Activated naive CD4-positive, alpha-beta T cell treated with Interleukin-2 at 50 U/mL for 16 hours (primary cell): ENCODE measurements at places on chromosomes 5 and 9.

DNA sequence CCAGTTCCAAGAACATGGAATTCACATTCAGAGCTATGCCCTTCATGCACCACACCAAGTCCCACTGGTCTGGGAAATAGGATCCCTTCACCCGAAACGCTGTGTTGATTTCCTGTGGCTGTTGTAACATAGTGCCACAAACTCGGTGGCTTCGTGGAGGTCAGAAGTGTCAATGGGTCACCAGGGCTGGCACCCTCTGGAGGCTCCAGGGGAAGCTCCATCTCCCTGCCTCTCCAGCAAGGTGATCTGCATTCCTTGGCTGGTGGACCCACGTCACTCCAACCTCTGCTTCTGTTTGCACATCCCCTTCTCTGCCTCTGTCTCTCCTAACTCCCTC, 28.9 kb upstream of the ALDH1B1 start:
- no peak for DNase-seq

DNA sequence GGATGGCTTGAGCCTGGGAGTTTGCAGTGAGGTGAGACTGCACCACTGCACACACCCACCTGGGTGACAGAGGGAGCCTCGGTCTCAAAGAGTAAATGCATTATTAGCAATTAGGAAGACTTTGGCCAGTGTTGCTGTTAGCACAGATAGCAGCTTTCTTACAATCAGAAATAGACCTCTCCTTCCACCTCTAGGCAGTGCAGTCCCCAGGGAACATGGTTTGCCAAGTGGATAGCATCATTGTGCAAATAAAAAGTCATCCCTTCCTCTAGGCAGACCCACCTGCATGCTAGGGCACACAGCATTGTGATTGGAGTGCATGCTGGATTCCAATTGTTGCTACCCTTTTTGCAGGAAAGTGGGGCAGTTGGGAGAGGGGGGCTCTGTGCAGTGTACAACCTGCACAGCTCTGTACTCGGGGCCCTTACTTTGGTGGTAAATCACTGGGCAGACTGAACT, 77.9 kb upstream of the KLF9 start:
- DNase-seq: no peak

DNA sequence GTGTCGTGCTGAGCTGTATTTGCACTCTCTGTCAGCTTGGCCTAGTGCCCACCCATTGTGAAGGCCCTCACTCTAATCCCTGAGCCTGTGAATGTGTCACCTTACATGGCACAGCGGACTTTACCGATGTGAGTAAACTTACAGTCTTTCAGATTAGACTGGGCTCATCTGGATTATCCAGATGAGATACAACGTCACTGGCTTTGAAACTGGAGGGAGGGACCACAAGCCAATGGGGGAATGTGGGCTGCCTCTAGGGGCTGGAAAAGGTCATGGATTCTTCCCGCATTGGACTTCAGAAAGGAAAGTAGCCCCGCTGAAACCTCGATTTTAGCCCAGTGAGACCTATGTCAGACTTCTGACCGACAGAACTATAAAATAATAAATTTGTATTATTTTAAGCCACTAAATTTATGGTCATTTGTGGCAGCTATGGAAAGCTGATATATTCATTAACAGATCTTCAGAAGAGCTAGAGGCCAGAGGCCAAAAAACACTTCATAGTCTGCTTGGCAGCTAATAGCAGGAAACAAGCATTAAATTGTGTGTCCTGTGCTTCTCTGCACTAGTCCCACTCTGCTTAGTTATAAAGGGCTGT, 139.0 kb upstream of the GAS1 start:
- no peak for DNase-seq

GRCh38 chr5:79107020-79107796, 4.4 kb upstream of the BHMT start:
- no peak for DNase-seq

GRCh38 chr9:93910196-93910595, 45.0 kb downstream of the BARX1 start:
- no peak for DNase-seq

DNA sequence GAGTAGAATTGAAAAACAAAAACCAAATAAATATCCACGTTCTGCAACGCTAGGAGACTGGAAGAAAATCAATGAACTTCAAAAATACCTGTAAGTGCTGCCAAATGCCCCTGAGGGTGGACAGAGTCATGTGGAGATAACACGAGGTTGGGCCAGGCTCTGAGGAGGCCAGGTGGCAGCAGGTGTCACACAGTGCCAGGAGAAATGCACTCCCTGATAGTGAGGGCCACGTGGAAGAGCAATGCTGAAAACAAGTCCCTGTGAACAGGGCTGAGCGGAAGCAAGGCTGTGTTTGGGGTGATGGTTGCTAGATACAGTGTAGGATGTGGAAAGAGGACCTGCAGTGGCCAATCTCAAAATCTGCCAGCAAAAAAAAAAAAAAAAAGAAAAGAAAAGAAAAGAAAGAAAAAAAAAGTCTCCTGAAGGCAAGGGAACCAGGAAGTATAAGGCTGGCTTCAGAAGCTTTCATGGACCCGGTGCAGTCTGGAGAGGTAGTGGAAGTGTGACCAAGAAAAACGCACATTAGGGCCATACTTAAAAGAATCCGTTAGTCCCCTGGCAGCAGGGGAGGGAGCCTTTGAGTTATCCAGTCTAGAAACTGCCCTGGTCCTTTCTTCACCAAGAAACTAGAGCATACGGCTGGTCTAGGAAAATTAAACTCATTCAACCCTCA, 16.8 kb downstream of the C1QTNF3 start:
- no peak for DNase-seq

GRCh38 chr5:148060881-148061280, 2.9 kb upstream of the SPINK5 start:
- no peak for DNase-seq

GRCh38 chr9:37575511-37575914, 667 bp downstream of the FBXO10 start:
- DNase-seq: no peak

DNA sequence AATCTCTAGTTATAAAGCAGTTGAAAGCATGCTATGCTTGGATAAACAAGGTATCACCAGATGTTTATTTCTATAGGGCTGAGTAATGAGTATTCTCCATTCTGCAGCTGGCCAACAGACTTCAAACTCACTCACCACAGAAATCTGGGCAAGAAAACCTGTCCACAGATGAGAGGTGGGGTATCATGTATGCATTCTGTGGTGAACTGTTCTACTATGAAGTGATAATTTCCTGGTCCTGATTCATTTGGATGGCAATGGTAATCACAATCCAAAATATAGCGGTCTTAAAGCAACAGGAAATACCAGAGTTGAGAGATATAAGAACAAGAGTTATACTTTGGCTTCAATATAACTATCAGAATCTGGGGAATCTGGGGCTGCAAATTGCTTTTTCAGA, 65.9 kb upstream of the EFNA5 start:
- DNase-seq: no peak

DNA sequence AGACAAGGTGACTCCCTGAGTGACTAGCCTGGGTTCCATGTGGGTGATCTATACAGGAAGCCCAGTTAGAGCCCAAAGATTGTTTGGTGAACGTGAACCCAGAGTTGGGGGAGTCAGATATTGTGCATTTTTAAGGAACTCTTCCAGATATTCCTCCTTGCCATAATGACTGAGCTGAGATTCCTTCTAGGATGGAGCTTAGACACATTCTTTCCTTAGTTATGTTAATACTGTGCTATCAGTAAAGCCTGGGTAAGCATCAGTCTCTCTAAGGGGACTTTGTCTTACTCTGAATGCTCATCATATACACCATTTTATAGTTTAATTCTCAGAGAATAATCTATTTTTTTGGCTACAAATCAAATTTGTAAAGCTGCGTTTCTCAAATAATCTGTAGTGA, 68.1 kb downstream of the FOXB2 start:
- DNase-seq: no peak

DNA sequence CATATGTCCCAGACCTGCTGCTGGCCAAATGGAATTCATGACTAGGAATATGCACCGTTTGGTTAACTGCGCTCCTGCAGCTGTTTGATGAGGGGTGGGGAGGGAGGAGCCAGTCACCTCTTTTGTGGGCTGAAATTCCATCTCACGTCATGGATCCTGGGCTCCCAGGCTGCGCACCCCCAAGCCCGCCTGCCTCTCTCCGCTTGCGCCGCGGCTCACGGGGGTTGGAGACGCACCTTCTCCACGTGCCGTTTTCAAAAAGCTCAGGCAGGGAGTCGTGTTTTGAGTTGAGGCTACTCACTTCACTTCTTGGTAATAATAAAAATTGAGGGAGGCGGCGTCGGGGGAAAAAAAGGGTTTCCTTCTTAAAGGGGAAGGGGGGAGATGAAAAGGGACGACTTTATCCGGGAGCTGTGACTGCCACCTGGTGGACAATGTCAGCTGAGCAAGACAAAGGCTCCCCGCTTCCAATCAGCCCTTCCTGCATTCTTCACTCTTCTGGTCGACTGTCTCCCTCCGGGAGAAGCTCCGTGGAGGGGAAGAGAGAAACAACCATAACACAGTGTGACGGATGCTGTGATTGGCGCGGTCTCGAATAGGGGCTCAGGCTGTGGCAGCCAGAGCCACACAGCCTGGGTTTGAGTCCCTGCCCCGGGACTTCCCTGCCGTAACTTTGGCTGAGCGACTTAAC, 15.9 kb upstream of the C5orf47 start:
- peak; percentile 78 for DNase-seq

- no peak for DNase-seq
Observed at GRCh38 chr5:5383461-5383860, 39.0 kb upstream of the ICE1 start.

DNA sequence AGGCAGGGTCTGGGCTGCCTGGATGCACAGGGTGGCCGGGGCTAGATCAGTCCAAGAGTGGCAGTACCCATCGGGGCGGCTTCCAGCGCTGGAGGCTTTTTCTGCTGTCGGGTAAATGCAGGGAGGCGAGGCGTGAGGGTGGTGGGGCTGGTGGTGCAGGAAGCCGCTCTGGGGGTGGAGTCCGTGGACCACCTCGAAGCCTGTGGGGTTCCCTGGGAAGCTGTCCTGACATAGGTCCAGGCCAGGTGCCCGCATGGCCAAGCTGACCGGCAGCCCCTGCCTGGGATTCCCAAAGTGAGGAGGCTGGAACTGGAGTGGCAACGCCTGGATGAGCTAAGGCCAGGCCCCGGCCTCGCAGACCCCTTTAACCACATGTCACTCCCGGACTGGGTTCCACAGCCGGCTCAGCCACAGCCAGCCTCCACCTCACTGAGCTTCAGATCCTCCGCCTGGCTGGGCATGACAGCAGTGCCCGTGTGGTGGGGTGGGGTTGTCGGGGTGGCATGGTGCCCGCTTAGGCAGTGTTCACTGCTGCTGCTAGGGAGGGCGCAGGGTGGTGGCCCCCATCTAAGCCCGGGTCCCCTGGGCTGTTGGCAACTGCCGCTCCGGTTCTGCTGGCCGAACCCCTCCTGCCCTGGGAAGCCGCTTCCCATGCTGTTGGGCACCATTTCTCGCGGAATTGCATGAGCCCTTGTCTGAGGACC, 1.4 kb upstream of the QRFP start:
- DNase-seq: no peak

DNA sequence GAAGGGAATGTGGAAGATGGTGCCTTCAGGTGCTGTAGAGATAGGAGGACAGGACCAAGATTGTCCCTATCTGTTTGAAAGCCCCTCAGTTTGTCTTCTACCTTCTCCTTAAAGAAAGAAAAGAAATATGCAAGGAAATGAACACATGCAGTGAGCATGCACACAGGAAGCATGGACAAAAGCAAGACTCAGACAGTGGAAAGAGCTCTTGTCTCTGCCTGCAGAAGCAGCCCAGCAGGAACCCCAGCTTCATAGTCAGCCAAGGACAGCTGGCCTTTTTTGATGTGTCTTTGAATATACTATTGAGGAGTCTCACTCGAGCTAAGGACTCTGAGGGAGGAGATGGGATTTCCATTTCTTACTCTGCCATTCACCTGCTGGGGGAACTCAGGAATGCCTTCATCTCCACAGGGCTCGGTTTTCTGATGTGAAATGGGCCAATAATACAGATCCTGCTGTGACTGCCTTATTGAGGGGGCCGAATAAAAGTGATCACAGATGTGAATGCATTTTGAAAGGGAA, 132.5 kb upstream of the ADRA1B start:
- no peak for DNase-seq

GRCh38 chr5:10984021-10984715, 223.1 kb upstream of the DAP start:
- no peak for DNase-seq

GRCh38 chr5:72530196-72530595, 23.0 kb upstream of the ZNF366 start:
- no peak for DNase-seq

DNA sequence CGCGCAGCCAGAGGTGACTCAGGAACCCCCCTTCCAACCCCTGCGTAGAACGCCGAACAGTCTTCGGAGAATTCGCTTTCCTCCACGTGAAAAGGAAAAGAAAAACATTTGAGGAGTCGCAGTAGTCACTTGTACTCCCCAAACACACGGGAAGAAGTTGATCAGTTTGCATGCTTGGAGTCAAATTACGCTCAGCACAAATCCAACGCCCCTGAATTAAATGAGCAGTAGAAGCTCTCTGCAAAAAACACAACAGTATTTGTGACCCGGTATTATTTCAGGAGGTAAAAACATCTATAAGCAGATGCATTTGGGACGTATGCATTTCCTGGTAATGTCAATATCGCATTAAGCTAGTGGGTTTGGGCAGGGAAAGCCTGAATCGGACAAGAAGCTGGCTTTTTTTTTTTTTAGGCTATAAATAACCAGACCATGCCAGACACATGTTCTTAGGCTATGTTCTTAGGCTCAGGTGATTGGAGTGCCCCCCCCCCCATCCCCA, 854 bp upstream of the ARL15 start:
- no peak for DNase-seq

GRCh38 chr9:70829591-70830265, 291.7 kb downstream of the TRPM3 start:
- no peak for DNase-seq

DNA sequence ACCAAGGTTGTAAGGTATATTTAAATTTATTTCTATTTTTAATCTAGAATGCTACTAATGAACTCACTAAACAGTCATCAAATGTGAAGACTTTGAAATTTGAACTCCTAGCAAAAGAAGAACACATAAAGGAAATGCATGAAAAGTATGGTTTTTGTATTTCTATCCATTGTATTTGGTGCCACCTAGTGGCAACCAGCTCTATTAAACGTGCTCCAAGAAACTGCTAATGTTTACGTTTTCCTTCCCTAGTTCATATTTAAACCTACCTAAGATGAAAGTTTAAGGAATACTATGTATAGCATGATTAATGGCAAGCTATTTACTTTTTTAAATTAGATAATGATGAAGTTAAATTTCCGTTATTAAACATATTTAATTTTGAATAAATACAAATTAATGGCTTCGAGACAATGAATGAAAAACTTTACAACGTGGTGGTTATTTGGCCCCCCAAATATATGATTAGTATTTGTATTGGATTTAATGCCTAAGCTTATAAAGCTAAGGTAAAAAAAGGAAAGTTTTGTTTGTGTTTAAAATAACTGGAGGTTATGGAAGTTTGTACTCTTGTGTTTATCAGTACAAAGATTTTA, 115.9 kb upstream of the SH3GL2 start:
- DNase-seq: no peak

GRCh38 chr5:107719034-107719606, 48.4 kb upstream of the EFNA5 start:
- DNase-seq: no peak
